Stimulated activated CD8-positive, alpha-beta memory T cell treated with anti-CD3 and anti-CD28 coated beads, Interleukin-4, amount 100 ng/mL, for 4 hours (primary cell): ENCODE measurements at places on chromosomes 6 and 20.

- DNase-seq = no peak
Observed at GRCh38 chr6:76003686-76004085, 68.8 kb downstream of the IMPG1 start.

GRCh38 chr6:16482702-16483314, 244.4 kb downstream of the GMPR start:
- DNase-seq = no peak

DNA sequence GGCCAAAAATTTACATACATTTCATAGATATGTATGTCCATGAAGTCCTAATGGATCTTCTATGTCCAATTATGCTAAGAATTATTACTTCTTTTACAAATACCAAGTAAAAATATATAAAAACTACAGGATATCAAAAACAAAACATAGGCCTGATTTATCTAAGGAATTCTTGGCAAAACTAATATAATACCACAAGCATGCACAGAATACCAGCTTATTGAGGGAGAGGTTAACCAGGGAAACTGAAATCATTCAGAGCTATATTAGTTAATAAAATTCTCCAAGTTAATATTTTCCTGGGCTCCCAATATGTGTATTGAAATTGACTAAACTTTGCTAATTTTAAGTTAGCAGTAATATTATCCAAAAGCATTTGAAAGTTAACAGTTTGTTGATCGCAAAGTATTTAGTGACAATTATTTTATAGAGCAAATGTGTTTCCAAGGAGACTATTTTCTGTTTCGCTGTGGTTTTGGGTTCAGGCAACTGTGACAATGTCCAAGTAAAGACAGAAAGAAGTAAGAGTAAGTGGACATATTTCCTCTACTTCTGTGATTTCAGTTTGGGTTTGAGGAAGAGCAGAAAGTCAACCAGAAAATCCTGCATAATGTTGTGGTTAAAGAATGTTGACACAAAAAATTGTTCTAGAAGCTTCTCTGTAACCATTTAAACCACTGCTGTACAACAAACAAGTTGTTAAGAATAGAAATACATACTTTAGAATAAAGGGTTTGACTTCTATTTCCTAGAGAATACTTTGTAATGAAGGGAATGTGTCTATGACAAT, 167.4 kb downstream of the COL21A1 start:
- no peak for DNase-seq

DNA sequence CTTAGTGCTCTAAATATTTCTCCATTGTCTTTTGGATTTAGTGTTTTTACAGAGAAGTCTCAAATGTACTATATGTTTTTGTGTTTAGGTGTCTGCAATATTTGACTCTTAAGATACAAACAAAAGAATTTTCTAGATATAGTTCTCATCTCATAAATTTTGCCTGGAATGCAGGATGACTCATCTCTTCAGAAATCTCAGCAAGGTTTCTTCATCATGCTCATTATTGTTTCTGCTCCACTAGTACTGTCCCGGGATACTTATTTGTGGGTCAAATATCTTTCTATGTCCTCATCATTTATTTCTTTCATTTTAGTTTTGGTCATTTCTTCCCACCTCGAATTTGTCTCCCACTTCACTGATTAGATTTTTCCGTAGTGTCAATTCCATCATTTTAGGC, 9.5 kb downstream of the AHI1 start:
- DNase-seq = no peak

- DNase-seq = no peak
Observed at GRCh38 chr6:56684342-56685101, 41.8 kb upstream of the DST start.

GRCh38 chr6:106529438-106529837, 99.9 kb downstream of the RTN4IP1 start:
- DNase-seq = no peak

DNA sequence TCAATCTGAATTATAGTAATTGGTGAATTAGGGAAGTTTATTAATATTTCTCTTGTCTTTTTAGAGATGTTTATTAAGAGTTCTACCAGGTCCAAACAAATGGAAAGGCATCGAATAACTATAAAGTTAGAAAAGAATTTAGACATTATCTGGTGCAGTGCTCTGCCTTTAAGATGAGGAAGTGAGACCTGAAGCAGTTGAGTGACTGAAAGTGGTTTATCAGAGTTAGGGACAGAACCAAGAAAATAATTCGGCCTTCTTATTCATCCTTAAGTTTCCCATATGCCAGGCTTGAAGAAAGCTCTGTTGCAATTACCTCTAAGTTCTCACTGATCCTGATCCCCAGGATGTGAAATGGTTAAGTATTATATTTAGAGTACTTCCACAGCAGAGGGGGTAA, 94.2 kb upstream of the FLRT3 start:
- DNase-seq = no peak

- no peak for DNase-seq
Observed at GRCh38 chr6:92289831-92290230, 1129.5 kb downstream of the EPHA7 start.

DNA sequence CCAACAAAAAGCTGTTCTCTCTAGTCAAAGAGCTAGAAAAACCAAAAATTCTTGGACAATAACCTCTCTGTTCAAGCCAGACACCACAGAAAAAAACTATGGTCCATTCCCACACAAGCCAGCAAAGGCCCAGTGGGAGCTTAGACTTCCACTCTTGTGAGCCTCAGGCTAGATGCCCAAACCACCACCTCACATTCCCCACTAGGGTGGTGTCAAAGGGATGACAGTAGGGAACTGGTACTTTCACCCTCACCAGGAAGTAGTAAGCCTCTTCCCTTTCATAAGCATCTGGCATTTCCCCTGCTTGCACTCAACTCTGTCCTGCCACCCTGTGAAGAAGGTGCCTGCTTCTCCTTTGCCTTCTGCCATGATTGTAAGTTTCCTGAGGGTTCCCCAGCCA, 58.4 kb upstream of the RNF217 start:
- no peak for DNase-seq

- DNase-seq = no peak
Observed at GRCh38 chr20:50237349-50237748, 46.7 kb downstream of the CEBPB start.

DNA sequence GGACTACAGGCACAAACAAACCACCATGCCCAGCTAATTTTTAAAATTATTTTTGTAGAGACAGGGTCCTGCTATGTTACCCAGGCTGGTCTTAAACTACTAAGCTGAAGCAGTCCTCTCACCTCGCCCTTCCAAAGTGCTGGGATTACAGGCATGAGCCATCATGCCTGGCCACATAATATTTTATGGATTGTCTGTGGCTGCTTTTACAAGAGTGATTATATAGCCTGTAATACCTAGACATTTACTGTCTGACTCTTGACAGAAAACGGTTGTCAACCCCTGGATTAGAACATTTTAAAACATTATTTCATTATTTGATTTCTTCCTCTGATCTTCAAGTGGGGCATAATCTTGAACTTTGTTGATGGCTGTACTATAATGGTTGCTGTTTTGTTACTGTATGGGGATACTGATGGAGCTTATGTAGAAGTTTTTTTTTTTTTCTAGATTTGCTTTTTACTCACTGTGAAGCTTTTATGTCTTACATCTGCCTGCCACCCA, 14.3 kb downstream of the PARD6B start:
- DNase-seq = no peak

DNA sequence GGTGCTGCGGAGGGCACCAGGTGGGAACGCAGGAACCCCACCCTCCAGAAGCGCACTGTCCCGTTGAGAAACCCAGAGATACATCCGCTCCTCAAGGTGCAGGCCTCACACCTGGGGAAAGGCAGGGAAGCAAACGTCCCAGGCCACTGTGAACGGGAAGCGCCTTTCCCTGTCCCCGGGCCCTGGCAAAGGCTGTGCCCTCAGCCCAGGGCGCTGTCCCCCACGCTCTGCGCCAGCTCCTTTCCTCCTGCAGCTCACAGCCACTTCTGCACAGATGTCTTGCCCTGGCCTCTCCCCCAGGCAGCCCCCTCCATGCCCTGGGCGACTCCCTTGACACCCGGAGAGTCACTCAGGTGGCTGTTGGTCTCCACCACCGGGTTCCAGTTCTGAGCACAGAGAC, 203.8 kb downstream of the TAF4 start:
- DNase-seq = no peak

- no peak for DNase-seq
Observed at GRCh38 chr6:104227508-104227907, 632.2 kb downstream of the HACE1 start.

GRCh38 chr20:5171790-5172164, 45.0 kb downstream of the CDS2 start:
- DNase-seq = no peak

DNA sequence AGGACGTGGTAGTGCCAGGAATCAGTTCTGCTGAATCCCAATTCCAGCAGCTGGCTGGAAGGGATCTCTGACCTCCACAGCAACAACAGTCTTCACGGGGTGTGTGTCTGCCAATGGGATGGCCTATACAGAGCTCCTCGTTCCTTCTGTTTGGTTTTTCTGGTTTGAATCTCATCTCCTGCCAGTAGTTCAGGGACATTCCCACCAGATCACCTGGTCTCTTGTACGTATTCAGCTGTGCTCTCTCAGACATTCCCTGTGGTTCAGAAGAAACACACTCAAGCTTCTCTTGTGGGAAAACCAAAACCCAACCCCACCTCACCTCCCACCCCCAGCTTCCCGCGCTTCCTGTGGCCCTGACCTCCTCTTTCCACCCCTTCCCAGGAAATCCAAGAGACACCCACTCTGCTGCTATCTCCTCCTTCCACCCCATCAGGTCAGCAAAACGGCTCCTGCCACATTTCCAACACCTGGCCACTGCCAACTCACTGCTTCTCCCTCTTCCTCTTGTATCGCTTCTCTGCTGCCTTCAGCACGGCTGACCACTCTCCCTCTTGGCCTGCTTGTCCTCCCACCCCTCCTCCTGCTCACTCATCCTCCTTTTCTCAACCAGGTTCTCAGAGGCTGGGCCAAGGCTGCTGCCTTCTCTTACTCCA, 63.3 kb upstream of the PTGIS start:
- DNase-seq = no peak

GRCh38 chr6:2950713-2951112, 20.7 kb downstream of the SERPINB6 start:
- no peak for DNase-seq

DNA sequence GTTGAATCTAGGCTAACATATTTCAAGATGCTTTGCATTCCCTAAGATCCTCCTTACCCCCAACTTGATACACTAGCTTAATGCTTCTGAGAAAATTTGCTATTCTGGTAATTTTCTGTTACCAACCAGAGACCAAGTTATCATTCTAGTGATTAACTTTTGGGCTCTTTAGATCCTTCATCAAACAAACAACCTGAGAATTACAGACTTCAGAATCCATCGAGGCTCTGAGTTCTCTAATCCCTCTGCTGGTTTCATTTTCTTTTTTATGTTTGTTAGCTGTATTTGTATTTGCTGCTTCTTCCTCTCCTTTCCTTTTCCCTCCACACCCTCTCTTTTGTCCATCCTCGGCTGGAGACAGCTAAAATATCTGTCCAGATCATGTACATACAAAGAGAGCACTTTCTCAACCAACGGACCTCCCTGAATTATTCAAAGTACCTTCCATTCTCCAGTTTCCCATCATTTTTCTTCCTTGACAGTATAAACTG, 98.7 kb upstream of the RIPOR2 start:
- DNase-seq = no peak

- no peak for DNase-seq
Observed at GRCh38 chr20:57809149-57809548, 99.3 kb upstream of the PMEPA1 start.

GRCh38 chr6:96947055-96947454, 22.5 kb downstream of the KLHL32 start:
- no peak for DNase-seq

DNA sequence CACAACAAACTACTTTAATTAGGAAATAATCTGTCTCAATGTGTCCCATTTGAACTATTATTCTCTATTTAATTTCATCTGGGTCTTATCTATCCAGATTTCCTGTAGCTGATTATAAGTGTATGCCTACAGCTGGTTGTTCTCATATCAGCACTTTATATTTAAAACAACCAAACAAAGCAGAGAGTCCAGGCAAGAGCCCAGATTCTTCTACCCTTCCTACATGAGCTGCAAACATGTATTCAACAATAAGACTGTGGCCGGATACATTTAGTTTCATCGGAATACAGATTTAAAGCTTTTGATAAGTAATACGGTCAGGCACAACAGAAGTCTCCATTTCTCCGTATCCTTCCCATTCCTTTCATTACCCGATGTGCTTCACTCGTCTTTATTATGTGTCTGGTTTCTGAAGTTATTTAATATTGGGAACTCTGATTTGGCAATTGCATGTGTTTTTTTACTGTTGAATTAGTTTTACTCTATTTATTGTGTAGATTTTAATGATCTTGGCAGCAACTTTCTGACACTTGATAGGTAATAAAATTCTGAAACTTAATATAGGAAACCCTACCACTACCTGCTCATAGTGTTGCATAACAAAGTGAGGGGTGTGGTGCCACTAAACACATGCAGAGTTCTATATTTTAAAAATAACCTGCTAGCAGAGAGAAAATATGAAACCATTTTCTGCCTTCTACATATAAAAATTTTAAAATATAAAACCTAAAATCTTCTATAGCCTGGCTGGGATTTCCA, 653.5 kb upstream of the PTCHD4 start:
- no peak for DNase-seq

DNA sequence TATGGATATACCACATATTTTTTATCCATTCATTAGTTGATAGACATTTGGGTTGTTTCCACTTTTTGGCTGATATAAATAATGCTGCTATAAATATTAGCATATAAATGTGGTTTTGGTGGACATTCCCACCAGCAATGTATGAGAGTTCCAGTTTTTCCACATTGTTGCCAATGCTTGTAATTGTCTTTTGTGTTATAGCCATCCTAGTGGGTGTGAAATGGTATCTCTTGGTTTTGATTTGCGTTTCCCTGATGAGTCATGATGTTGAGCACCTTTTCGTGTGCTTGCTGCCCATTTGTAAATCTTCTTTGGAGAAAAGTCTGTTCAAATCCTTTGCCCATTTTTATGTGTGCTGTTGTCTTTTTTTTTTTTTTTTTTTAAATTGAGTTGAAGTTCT, 54.4 kb downstream of the DHX35 start:
- DNase-seq = no peak

DNA sequence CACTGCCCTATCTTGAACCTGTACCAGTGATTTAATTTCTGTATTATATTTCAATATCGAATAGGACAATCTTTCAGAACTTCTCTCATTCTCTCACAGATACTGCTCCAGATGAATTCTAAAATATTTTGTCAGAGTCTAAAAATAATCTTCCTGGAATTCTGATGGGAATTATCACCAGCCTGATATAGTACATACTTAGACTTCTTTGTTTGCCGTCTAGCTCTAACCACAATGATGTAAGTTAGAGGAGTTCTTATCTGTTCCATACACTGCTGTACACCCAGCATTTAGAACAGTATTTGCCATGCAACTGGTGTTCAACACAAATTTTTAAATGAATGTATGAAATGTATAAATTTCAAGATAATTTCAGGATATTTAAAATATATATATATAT, 1.3 kb upstream of the HUS1B start:
- DNase-seq = no peak

DNA sequence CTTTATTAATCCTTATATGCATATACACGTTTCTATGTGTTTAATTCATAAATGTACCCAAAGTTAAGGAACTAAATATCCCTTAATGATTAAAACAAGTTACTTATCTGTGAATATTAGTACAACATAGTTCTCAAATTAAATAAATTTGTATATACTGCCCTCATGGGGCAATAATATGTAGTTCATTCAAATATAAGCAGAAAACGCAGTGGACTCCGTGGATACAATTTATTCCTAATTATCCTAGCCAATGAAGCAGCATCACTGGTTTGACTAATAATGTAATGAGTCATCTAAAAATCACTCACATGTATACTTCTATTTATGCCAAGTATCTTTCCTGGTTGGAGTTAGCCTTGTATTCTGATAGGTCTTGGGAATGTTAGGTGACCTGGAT, 111.6 kb downstream of the TBC1D32 start:
- DNase-seq = no peak
